ENCODE measurements at places on chromosomes 5 and 9. TPM values are rescaled to one million over a fixed set of nuclear protein-coding genes. Genes with fewer than 3 reads are reported as not detected.

- DNase-seq = peak; percentile 31
Observed at GRCh38 chr5:75059912-75060545, 7.7 kb upstream of the GCNT4 start.

DNA sequence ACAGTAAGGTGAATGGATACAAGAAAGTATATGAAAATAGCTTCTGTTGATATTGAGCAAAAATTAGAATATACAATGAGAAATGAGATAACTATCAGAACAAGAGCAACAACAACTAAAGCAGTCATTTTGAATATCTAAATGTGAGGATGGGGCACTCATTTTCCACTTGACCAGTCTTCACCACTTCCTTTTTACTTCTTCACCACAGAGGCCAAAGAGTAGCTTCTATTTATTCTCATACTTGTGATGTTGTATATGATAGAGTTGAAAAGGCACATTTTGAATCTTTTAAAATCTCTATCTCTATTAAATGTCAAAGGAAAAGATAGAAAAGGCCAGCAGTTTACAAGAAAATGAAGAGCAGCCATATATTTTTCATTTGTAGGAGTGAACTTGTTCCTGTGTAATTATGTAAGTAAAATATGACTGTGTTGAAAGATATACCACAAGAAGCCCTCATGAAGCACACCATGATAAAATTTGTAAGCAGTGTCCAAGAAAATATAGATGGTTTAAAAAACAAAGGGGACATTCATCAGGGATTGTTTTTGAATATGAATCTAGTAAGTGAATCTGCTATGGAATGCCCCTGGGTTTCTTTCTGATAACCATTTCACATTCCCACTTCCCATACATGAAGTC lies 39.2 kb downstream of the ADAMTS19 start:
- no peak for DNase-seq

- no peak for DNase-seq
Observed at GRCh38 chr5:161230221-161230620, 316.3 kb downstream of the GABRB2 start.

- peak; percentile 36 for DNase-seq
Observed at GRCh38 chr5:177412603-177413233, 3.4 kb upstream of the F12 start.

DNA sequence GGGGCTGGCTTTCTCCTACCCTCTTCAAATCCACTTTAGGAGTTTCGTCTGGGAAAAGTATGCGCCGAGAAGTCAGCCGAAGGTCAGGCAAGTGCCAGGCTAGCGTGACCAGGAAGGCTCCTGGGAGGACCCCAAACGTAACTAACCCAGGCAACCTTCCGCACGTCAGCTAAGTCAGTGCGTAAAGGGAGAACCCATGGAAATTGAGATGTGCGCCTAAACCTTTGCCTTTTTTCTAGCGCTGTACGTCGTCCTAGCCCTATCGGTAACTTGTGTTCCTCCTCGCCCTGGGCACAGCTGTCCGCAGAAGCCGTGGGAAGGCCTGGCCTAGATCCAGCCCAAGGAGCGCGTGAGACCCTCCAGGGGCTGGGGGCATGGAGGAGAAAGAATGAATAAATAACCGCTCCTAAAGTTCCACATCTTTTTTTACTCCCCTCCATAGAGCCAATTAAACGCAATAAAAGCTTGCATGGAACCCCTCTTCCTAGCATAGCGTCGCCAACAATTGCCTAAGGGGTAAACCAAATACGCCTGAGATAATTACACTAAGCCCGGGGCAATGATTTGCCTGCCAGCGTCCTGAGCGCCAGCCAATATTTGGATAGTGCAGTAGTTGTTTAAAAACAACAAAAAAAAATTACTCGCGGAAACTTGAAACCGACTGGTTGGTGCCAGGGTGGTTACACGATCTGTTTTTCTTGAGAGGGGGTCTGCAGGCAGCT lies 4.0 kb upstream of the FOXB2 start:
- no peak for DNase-seq

- no peak for DNase-seq
Observed at GRCh38 chr5:158802941-158803341, 296.8 kb downstream of the EBF1 start.

GRCh38 chr5:177373806-177374205 lies 10.4 kb upstream of the SLC34A1 start:
- DNase-seq = no peak

DNA sequence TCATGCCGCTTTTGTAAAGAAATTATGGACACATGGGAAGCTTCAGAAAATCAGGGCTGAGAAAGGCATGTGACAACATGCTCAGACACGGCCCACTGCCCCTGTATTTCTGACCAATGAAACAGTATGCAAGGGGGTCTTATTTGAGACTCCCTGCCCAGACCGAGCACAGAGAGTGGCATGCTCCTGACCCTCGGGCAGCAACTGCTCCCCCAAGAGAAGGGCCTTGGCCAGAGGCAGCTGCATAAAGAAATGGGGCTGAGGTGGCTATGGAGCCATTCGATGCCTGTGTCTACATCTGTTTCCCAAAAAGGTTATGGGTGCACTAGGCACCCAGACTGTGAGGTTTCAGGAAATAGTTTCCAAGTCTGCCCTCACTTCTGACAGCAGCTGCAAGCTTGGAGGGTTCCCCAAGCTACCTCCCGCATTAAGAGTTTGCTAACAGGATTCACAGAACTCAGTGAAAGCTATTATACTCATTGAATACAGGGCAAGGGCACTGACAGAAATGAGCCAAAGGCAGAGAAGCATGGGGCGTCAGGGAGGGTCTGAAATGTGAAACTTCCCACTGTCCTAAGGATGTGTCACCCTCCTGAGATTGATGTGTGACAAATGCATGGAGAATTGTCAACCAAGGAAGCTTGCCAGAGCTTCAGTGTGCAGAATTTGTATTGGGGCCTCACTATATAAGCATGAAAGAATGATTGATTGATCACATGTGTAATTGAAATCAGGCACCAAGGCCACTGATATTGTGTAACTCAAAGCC lies 94.3 kb downstream of the DAP start:
- DNase-seq = no peak

DNA sequence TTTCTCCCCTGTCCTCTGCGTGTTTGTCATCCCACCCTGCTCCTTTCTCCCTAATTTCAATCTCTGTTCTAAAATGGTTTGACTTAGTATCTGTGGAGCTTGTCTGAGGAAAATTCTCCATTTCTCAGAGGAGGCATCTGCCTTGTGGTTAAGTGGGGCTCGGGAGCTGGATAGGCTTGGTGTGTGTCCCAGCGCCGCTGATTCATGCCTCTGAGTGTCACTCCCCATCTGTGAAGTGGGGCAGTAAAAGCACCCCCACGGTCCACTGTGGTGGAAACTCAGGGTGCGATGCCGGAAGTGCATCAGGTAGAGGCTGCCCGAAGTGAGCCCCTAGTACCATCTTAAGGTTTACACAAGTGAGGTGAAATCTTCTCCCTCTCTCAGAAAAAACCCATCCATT lies 37.6 kb downstream of the LRSAM1 start:
- no peak for DNase-seq

GRCh38 chr9:111662576-111663300 lies 1.3 kb downstream of the GNG10 start:
- no peak for DNase-seq

GRCh38 chr5:43371821-43372220 lies 40.4 kb downstream of the CCL28 start:
- DNase-seq = no peak

DNA sequence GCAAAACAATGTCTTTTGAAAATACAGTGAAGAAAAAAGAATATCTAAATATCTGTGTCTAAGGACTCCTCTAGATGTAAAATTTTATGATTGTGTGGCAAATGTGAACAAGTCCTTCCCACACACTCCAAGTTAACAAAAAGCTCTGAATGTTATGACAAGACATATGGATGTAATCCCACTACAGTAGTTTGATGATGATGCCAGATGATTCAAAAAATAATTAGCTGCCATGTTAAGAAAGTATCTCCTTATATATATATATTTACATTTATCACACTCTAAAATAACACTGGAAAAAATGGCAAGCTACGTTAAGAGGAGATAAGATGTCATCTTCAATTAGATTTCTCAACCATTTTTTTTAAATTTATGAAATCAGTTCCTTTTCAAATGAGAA lies 178.5 kb downstream of the NFIB start:
- no peak for DNase-seq

DNA sequence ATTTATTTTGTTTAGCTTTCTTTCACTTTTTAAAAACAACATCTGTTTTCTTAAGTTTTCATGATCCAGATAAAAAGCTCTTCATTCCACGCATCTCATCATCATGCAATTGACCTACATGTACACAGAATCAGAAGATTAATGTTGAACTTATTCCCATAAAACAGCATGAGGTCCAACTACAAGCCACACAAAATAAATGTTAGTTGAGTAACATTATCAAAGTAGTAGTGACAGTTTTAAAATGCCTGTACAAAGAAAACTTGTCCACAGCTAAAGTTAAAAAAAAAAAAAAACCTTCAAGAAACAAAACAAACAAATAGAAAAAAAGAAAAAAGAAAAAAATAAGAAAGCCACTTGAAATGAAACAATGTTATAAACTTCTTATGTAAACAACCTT lies 846.3 kb downstream of the TLE1 start:
- DNase-seq = no peak

The ECSCR gene
- total RNA-seq = 0.49 TPM

The CA9 gene
- total RNA-seq = 1.5 TPM

The ARL14EPL gene
- not detected for total RNA-seq

The TMCO6 gene
- 37.4 TPM for total RNA-seq

The CLPTM1L gene
- total RNA-seq = 91.6 TPM

The CCL21 gene
- not detected for total RNA-seq

The PAEP gene
- not detected for total RNA-seq

The F2RL2 gene
- total RNA-seq = not detected

The GRM6 gene
- not detected for total RNA-seq

The HRH2 gene
- total RNA-seq = 41.2 TPM

The DDX46 gene
- 78.3 TPM for total RNA-seq

The KIF20A gene
- 59.1 TPM for total RNA-seq

The GBGT1 gene
- 1.6 TPM for total RNA-seq

The HMMR gene
- 85.0 TPM for total RNA-seq

The TUSC1 gene
- 0.10 TPM for total RNA-seq
